ENCODE measurements at places on chromosomes 16 and 17.

GRCh38 chr16:76409706-76410105 lies 132.5 kb downstream of the CNTNAP4 start:
- DNase-seq: no peak

DNA sequence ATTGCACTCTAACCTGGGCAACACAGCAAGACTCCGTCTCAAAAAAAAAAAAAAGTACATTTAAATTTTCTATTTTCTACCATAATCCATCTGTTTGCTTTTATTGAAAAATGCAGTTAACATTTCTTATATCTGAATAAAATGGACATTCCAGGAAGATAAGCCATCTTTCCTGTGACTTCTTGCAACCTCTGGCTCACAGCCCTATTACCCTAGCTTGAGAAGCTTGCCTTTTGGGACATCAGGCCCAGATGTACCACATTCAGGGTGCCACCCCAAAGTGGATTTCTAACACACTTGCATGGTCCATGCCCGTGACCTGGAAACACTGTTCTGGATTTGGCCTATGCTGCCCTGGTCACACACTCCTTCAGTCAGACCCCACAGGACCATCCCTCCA lies 30.1 kb upstream of the DDX52 start:
- no peak for DNase-seq

- no peak for DNase-seq
Measured at GRCh38 chr17:40022961-40023541, 7.8 kb downstream of the CSF3 start.

GRCh38 chr17:7852262-7852670 lies 2.6 kb upstream of the TMEM88 start:
- DNase-seq: no peak

- no peak for DNase-seq
Measured at GRCh38 chr17:7569571-7569970, 7.9 kb downstream of the SENP3 start.

- no peak for DNase-seq
Measured at GRCh38 chr16:6751191-6751590, 581.5 kb upstream of the RBFOX1 start.

- DNase-seq: no peak
Measured at GRCh38 chr16:20404637-20405036, at the start of gene PDILT. PDILT (minus strand) TSS chr16:20404737; CDS start chr16:20399300, 5,437 bp downstream.

- no peak for DNase-seq
Measured at GRCh38 chr17:65039336-65039988, 17.1 kb downstream of the GNA13 start.

GRCh38 chr16:68664297-68664696 lies 19.2 kb downstream of the CDH3 start:
- no peak for DNase-seq

DNA sequence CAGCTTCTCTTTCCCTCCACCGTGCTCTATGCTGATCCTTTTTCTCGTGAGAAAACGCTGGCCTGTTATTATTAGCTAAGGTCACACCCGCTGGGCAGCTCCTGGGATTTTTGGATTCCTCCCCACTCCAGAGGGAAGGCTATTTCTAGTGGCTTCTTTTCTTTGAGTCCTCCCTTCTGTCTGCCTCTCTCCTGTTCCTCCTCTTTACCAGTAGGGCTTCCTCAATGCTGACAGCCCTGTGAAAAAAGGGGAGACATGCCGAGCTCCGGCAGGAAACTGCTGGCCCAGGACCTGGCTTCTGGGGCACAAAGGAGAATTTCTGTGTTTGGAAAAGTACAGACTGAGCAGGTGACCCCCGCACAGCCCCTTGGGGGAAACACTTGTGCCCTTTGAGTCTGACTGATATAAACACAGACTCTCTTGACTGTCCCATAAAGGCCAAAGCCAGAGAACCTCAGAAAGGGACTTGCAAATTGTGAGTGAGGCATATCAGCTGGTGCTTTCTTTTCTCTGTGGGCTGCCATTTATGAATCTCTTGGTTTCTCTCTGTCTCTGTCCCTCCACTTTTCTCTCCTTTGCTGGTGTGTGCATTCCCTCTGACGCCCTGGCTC lies 14.0 kb upstream of the RNF135 start:
- no peak for DNase-seq
